ENCODE measurements at places on chromosomes 13 and 19.

GRCh38 chr19:16175954-16176353 is 2.6 kb upstream of the CIB3 start:
- no peak for DNase-seq

DNA sequence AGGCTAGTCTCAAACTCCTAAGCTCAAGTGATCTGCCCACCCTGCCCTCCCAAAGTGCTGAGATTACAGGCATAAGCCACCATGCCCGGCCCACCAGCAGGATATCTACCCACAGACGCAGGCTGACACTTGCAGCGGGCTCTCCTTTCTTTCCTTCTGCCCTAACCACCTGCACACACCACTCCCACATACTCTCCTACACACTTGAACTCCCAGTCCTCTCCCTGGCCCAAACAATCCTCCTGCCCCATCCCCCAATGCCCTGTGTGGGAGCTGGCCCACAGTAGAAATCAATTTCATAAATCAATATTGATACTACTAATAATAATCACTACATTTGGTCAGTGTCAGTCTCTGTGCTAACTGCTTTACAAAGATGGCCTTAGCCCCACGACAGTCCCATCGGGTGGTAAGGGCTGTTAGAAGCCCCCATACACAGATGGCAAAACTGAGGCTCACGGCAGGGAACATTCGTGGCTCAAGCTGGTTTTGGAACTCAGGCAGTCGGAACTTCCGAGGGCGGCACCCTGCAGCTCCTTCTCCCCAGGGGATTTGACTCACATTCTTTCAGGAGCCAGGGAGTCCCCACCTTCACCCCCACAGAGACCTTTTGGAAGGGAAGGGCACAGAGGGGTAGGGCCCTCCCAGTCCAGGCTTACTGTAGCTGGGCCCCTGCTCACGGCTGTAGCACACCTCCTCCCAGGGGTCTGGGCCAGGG is 3.4 kb upstream of the DPF1 start:
- no peak for DNase-seq

DNA sequence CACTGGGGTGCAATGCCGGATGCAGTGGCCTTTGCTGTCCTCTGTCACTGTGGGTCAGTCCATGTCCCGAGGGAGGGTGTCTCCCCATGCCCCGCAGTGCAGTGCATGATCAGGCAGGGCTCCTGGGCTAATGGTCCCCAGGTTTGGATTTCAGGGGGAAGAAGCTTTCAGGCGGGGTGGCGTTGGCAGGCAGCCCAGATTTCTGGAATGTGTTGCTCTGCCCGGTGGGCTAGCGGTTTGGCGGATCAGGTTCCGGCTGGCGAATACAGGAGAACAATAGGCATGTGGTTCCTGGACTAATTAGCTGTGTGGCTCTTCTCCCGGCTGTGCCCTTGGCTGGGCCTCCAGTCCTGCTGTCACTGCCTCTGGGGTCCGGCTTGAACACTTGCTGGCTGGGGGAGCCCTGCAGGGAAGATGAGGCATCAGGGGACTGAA is 141.3 kb downstream of the FGF9 start:
- peak; percentile 39 for DNase-seq

DNA sequence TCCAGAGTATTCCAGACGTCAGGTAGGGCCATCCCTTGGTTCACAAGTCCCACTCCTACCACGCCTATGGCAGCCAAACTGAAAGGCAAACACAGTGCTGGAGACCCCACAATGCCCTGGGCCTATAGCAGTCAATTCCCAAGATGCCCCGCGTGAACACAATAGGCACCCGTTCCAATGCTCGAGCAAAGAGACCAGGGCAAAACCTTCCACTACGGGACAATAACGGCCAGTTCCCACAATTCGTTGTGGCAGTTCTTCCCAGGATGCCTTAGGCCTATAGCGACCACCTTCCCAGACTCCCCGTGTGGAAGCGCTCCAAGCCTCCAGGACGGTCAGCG is 538 bp downstream of the ZNF428 start:
- DNase-seq: peak; percentile 82

- no peak for DNase-seq
Observed at GRCh38 chr19:33800012-33800680, 3.5 kb downstream of the KCTD15 start.

DNA sequence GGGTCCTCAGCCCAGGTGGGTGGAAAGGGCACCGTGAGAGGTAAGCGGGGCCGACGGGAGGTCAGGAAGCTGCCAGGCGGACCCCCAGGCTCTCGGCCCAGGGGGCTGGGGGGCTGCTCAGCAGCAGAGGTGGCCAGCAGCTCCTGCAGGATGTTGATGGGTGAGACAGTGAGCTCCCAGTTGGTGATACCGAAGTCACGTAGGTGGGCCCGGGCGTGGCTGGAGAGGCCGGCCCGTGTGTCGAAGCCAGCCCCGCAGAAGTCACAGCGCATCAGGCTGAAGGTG is 13.0 kb downstream of the WIZ start:
- DNase-seq: no peak

- no peak for DNase-seq
Observed at GRCh38 chr19:48798937-48799336, 11.9 kb downstream of the BCAT2 start.

- peak; percentile 69 for DNase-seq
Observed at GRCh38 chr13:71979616-71980015, 112.6 kb upstream of the DACH1 start.

GRCh38 chr19:57078802-57079201 is 41.0 kb upstream of the USP29 start:
- no peak for DNase-seq
